ENCODE measurements at places on chromosomes 3 and 15.

- no peak for DNase-seq
These were observed 308.5 kb upstream of the ROPN1 start for GRCh38 chr3:124300416-124300815.

DNA sequence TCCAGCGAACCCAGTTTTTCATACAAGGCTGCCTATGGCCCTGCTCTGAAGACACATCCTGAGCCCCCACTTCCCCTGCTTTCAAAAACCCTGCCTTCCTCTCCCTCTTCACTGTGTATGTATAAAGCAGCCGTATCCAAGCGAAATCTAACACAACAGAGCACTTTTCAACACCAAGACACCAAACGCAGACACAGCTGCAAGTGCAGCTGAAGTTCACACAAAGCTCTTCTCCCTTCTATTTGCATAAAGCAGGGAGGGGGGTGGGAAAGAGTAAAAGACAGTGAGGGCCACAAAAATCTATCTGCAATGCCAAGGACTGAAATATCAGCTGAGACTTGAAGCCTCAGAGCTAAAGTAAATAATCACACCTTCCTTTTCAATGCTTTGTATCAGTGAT lies 35.1 kb upstream of the CSPG5 start:
- no peak for DNase-seq

DNA sequence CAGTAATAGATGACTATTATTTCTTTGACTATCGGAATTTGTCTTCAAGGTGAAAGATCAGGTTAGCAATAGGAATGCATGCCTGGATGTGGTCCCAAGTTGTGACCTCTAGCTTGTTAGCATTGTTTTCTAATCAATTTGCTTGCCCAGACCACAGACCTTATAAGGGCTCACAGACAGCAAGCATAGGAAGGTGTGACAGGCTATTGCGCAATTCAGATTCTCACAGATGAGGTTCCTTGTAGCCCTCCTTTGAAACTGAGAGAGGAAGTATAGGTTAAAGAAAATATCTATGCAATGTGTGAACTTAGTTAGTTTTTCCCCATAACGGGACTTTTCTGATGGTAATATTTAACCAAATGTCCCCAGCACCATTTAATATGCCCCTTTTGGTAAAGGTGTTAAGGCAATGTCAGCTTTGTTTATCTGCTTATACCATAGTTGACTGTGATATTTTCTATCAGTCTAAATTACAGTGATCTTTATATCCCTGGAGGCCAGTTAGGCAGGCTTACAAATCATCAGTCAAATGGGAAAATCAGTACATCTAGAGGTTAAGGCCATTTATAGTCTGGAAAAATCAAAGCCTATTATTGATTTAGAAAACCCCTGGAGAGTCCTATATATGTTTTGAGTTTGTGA lies 168.1 kb upstream of the MBNL1 start:
- DNase-seq, result no peak

DNA sequence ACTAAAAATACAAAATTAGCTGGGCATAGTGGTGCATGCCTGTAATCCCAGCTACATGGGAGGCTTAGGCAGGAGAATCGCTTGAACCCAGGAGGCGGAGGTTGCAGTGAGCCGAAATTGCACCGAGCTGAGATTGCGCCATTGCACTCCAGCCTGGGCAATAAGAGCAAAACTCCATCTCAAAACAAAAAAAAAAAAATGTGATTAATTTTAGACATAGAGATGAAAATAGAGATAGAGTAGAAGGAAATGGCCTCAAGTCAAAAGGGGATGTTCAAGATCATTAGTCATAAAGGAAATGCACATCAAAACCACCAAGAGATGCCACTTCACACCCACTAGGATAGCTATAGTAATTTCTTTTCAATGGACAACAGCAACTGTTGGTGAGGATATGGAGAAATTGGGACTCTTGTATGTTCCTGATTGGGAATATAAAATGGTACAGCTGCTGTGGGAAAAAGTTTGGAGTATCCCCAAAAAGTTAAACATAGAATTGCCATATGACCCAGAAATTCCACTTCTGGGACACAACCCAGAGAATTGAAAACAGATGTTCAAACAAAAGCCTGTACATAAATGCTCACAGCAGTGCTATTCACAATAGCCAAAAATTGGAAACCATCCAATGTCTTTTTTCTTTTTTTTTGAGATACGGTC lies 55.4 kb downstream of the ABHD2 start:
- no peak for DNase-seq

- no peak for DNase-seq
These were observed 653.1 kb downstream of the RBMS3 start for GRCh38 chr3:29933802-29934490.

DNA sequence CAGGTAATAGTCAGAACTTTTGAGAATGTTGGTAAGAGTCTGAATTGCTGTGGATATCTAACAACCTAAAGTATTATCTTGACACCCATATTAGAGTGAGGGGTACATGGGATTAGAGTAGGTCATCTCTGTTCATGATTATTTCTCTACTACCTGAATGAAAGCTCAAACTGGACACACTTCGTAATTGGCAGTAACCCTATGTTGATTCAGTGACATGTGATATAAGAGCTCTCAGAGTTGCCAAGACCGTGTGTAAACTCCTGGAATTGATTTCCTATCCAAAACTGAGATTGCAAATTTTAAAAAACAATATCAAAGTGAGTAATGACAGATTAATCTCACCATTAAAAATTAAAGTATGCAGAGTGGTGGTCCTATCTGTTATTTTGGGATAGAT lies 214.8 kb upstream of the ARHGEF26 start:
- DNase-seq, result no peak

DNA sequence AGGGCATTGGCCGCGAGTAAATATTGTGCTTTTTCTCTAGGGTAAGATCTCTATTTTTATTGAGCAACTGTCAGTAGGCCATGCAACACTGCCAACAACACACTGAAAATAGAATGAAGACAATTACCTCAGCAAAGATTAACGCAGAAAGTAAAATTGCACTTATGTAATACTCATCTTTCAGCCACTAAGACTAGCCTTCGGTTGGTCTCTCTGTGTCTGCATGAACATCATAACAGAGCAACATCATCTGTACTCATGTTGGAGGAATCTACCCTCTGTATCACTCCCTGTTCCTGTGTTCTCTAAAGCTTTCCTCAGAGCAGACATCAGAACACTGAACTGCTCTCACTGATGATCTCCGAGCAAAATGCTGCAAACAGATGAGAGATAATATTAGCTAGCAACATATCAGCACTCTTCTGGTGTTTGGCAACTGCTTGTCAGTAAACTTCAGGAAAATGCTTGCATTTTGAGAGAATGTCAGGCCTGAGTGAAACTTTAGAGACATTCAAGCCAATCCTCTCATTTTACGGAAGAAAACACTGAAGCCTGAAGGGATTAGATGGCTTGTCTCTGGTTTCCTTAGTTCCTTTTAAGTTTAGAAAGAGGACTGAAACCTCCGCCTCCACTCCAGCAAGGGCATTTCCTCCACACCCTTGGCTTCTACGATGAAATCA lies 8.4 kb upstream of the LRRC3B start:
- DNase-seq, result no peak

- DNase-seq, result no peak
These were observed 225.8 kb upstream of the DPPA4 start for GRCh38 chr3:109563149-109563548.

- DNase-seq, result no peak
These were observed 132.3 kb downstream of the NTRK3 start for GRCh38 chr15:88124199-88124598.

DNA sequence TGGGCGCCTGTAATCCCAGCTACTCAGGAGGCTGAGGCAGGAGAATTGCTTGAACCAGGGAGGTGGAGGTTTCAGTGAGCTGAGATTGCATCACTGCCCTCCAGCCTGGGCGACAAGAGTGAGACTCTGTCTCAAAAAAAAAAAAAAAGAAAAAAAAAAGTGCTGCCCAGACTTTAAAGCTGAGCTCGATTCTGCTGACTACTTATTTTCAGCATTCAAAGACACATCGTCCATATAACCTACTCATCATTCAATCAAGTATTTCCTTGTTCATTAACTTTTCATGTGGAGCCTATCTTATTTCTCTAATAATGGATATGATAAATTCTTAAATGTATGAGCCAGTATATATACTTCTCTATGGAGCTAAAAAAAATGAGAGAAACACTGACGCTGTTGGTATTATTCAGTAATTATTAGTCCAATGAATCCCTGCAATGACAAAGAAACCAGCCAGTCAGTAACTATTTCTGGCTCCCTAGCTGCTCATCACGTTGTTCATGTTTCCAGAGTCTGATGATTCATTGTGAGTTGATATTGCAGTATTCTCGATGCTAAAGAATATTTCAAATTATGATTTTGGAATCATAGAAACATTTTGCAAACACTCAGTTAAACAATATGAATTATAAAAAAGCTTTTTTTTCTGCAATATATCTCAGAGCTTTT lies 111.9 kb downstream of the RAP2B start:
- DNase-seq, result no peak

GRCh38 chr15:59304034-59304795 lies 68.5 kb downstream of the MYO1E start:
- DNase-seq, result no peak

- no peak for DNase-seq
These were observed 7.7 kb downstream of the DUOXA2 start for GRCh38 chr15:45121706-45122417.

GRCh38 chr15:90326441-90326840 lies 25.6 kb upstream of the ZNF774 start:
- no peak for DNase-seq

DNA sequence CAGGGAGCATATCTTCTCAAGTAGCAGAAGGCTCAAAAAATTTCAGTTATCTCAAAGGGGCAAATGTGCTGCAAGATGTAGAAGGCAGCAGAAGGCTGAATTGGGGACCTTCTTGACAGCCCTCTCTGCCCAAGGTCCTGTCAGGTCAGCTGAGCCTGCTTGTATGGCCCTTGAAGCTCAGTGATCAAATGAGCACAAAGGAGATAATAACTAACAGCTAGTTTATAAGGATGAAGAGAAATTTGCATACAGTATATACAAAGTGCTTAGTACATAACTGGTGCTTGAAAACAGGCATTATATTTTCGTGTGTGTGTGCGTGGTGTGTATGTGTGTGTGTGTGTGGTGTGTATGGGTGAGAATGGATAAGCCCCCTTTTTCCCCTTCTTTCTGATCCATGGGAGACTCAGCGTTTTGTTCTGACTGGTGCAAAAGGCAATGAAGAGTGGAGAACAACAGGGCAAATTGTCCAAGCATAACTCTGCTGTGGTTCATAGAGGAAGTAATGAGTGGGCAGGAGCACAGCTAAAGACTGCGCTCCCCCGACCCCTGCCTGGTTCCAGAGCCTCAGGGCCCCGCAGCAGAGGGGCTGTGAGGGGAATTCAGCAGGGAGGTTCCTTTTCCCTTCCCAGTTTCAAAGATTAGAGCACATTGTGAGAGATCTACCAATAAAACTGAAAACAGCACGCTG lies 356.8 kb upstream of the NR2F2 start:
- DNase-seq, result no peak

DNA sequence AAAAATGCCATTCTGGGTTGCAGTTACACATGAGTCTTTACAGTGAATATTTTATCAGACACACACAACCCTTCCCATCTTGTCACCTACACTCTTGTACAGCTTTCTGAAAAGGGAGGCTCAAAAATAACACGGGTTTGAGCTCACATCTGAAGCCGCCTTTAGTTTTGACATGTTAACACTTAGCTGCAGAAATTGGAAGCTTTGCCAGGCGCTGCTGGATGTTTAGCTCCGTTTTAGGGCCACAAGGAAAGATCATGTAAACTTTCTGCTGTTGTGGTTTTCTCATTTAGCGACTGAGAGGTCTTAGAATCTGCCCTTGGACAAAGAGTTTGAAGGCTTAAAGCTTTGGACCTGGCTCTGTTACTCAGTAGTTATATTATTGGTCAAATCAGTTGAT lies 120.1 kb downstream of the OXNAD1 start:
- no peak for DNase-seq

DNA sequence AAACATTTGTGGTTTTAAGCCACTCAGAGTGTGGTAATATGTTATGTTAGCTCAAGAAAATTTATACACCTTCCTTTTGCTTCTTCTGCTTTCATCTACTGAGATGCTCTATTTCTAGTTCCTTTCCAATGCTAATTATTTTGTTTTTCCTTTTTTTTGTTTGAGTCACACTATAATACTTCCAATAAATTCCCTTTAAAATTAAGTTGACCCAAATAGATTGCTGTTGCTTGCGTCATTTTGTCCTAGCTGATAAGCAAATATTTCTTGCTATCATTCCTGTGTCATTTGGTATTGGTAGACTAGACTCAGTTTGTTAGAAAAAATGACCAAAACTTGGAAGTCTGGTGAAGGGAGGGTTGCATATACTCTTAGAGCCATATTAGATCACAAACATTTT lies 437.0 kb upstream of the CNTN6 start:
- no peak for DNase-seq

DNA sequence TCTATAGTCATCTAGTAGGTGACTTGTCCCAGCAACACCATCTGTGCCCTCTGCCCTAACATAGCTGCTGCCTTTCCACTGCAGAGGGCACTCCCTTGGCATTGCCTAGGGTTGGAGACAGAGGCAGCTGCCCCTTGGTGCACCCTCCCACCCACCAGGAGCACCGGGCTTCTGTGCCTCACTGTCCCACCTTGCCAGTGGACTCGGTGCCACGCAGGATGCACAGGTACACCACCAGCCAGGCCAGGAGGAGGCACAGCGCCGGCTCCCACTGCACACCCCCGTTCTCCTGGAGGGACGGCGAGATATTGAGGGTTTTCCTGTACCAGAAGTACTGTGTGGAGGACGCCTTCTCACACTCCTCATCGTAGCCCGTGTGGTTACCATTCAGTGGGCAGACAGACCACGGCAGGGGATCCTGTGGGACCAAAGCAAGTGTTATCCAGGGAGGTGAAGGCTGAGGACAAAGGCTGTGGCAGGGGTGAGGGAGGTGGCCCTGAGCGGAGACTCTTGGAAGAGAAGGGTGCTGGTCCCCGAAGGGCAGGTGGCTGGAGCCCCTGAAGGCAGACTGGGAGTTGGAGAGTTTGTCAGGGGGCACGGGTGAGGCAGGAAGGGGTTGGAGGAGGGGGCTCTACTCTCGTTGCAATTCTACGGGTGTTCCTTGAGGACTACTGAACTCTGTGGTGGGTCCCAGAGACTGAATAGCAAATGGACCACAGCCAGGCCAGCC lies 20.6 kb downstream of the SLC6A20 start:
- DNase-seq, result no peak

DNA sequence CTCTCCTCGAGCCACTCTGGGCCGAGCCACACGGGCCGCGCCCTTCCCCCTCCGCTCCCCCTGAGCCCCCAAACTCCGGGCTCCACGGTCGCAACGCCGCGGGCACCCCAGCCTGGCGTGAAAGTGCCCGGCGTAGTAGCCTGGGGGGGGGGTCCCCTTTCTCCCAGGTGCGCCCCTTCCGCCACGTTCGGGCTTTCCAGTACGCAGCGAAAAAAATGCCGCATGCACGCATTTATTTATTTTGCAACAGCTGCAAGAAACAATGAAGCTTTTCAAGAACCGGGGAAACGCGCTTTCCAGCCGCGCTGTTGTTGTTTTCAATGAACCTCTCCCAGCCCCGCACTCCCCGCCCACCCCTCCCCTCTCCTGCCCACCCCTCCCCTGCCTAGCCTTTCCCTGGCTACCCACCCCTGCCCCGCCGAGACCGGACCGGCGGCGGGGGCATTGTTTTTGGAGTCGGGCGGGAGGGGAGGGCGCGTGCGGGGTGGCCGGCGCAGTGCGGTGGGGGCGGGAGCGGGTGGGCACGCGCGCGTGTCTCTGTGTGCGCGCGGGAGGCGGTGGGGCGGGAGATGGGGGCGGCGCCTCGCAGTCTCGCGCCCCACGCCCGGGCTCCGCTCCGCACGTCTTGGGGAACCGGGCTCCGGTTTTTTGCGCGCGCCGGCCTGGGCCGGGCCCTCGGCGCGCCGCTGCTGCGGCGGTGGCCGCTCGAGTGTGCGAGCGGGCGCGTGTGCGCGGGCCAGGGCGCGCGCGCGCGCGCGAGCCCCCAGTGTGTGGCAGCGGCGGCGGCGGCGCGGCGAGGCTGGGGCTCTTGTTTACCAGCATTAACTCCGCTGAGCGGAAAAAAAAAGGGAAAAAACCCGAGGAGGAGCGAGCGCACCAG lies at the start of gene IGF1R:
Gene IGF1R, plus strand, starts transcription at position 766 of the 880 bp plus-strand sequence. CDS start 1,043 bp downstream, outside the sequence.
- DNase-seq, result peak; percentile 90
